SIG-M5 (cell line): ENCODE measurements at places on chromosomes 1 and 21.

GRCh38 chr1:156945881-156946661 is 25.6 kb downstream of the LRRC71 start:
- DNase-seq, result no peak

GRCh38 chr1:192598589-192598988 is 23.0 kb downstream of the RGS1 start:
- DNase-seq, result no peak

DNA sequence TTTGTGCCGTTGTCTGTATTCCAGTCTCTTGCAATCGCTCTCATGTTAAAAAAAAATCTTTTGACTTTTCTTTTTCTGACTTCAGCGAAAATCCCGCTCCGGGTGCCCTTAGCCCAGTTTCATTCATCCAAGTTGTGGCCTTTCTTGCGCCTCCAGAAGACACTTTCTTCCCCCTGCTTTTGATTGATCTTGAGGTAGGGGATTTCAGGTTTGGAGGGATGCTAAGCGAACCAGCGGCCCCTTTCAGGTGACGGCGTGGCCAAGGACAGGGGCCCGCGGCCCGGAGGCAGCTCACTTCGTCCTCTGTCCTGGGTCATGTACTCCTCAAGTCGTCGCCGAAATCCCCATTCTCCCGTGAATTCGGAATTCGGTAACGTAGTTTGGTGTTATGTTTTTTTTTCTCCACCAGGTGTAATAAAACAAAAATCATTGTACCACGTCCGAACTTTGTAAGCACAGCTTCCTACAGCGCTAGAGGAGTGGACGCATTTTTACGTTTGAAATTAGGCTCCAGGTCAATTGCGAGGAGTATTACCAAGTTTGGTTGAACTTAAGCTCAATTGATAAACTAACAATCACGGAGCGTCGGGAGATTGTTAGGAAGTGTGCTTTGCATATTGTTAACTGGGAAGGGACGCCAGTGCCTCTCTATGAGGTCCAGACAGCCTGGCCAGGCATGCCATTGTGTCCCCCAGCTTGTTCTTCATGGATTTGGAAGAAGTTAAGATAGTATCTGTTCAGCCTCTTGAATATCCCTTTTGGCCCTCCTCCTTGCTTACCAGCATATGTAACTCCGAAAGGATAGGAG is 1.1 kb downstream of the MRPS6 start:
- no peak for DNase-seq

- no peak for DNase-seq
Measured at GRCh38 chr1:8777867-8778266, 39.6 kb downstream of the RERE start.

- DNase-seq, result no peak
Measured at GRCh38 chr1:191086910-191087309, 609.2 kb upstream of the BRINP3 start.

DNA sequence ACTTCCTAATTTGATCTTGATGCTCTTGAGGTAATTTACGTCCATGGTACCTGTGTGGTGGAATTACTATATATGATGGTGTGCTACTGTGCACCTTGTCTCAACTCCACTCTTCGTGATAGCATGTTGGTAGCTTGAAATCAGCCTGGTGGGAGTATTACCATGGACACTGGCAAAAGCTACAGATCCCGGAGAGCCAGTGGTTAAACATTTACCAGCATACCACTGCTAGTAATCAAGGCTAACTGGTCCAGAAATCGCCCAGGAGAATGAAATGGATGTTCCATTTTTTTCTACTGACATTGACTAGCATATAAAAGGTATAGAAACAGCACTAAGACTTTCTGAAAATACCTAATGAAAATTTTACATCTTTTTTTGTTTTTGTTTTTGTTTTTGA is 30.6 kb downstream of the ELK4 start:
- no peak for DNase-seq

- DNase-seq, result no peak
Measured at GRCh38 chr1:145826030-145826429, 2.0 kb downstream of the POLR3C start.

DNA sequence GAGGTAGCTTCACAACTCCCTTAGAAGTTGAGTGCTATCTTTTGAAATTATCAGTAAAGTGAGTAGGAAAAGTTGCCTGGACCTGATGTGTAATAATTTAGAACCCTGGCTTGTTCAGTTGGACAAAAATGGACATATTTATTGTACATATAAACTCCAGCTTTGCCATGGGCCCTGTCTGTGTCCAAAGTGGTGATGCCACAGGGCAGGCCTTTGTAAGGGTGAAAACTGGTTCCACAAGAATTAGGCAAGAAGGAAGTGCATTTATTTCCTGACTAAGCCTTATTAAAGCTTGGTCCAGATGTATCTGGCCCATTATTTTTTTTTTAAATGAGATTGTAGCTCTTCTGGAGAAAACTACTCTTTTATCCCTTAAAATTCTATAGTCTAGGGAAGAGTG is 47.9 kb downstream of the MACO1 start:
- no peak for DNase-seq

- DNase-seq, result no peak
Measured at GRCh38 chr21:45560106-45561021, 18.1 kb upstream of the SLC19A1 start.

DNA sequence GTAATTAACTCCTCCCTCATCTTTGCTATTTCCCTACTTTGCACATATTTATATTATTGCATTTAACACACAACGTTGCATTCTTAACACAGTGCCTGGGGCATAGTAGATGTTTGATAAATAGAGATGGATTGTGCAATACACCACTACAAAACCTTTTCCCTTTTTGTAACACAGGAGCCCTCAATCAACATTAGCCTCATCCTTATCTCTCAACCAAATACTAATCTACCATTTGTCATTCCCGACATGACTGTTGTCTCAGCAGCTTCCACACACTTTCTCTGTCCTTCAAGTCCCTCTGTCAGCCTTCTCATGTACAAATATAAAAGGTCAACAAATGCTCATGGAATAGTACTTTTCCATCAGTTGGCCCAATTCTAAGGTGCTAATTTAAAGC is 78.9 kb upstream of the KCNK2 start:
- DNase-seq, result no peak

DNA sequence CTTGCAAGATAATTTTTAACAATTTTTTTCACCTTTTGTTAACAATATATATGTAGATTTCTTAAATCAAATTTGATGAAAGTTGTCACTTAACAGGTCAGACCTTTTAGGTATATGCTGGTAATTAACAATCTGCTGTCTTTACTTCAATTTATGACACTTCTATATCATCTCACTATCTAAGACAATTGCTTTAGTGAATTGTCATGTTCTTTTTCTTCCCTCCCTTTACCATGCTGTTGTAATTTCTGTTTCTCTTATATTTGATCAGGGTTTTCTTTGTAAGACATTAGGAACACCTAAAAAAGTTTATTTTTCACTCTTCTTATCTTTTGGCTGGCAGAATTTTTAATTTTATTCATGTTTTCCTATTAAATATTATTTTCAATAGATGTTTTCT is 2.0 kb downstream of the IFI16 start:
- DNase-seq, result no peak

- DNase-seq, result no peak
Measured at GRCh38 chr1:1748686-1749321, 24.6 kb upstream of the CDK11A start.

GRCh38 chr21:35170244-35170643 is 121.1 kb upstream of the RUNX1 start:
- no peak for DNase-seq

- DNase-seq, result no peak
Measured at GRCh38 chr1:96360036-96360795, 361.4 kb upstream of the PTBP2 start.

DNA sequence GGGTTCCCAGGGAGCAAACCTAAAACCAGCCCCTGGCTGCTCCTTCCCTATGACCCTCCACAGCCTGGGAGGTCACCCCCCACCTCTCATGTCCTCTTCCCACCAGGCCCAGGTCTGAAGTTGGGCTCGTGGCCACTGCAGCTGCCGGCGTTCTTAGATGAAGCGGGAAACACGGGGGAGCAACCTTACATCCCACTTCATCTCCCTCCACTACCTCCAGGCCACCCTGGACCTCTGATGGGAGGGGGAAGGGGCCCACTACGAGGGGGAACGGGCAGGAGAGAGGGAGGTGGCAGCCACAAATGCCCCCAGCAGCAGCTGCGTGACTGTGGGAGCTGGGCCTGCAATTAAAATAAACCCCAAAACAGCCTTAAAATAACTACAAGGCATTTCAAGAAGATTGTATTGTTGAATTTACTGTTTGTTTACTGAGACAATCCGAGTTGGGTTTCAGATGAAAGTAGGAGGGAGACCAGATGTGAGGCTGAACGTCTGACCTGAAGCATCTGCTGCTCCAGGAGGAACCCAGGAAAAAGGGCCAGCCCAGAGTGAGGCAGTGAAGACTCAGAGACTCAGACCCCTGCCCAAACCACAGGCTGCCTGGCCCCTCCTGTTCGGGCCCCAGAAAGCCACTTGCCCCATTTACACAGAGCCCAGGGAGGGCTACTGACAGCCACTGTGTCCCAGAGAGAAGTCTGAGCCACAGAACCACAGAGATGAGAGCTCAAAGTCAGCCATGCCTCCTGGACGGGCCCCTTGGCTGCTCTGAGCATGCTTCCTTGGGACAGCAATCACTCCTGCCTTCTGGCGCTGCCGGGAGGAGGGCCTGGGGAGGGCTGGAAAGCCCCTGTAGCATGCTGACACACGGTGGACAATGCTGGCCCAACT is 59.8 kb downstream of the GLIS1 start:
- no peak for DNase-seq

GRCh38 chr1:217014066-217014465 is 290.8 kb upstream of the ESRRG start:
- no peak for DNase-seq

- DNase-seq, result no peak
Measured at GRCh38 chr1:67723620-67724019, 38.6 kb downstream of the GADD45A start.

DNA sequence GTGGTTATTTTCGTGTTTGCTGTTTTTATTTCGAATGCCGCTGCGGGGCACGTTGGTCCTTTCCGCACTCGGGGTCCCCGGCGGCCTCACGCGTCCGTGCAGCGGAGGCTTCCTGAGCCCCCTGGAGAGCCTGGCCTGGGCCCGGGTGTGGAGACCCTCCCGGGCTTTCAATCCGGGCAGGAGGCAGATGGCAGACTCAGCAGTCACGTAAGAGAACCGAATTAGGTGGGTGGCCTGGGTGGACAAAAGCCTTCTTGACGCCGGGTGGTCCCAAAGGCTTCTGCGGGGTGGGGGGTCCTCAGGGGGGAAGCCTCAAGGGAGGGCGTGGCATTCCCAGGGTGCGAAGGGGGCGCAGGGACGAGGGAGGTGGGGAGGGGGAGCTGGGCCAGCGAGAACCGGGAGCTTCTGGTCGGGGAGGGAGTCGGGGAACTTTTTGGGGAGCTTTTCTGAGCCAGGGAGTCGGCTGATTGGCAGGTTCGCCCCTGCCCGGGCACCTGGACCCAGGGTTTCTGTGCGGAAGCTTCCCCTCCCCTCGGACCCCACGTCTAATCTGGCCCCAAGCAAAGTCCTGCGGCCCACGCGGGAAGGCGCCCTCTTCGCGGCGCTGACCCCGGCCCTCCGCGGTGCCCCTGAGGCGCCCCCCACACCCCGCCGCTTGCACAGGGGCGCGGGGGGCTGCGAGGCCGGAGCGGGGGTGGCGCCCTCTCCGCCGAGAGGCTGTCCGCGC is 1.3 kb upstream of the HES4 start:
- no peak for DNase-seq

- no peak for DNase-seq
Measured at GRCh38 chr21:43984905-43985689, 27.0 kb upstream of the TRAPPC10 start.

GRCh38 chr1:186463511-186463910 is 2.6 kb upstream of the PDC start:
- no peak for DNase-seq

GRCh38 chr1:12666141-12666735 is 22.4 kb downstream of the AADACL4 start:
- no peak for DNase-seq

DNA sequence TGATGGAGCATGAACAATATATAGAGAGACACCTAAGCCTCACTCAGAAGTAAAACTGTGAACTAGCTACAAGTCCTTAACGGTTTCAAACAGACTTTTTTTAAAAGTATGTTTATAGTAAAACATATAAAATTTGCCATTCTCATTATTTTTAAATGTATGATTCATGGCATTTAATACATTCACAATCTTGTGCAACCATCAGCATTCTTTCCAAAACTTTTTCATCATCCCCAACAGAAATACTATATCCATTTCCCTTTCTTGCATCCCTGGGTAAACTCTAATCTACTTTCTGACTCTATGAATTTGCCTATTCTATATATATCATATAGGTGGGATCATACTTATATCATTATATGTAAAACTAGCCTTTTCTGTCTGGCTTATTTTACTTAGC is 25.5 kb downstream of the EVI5 start:
- DNase-seq, result no peak

- DNase-seq, result no peak
Measured at GRCh38 chr1:63318201-63318979, 4.0 kb upstream of the FOXD3 start.

- no peak for DNase-seq
Measured at GRCh38 chr1:231918239-231919015, 291.8 kb downstream of the DISC1 start.

- DNase-seq, result no peak
Measured at GRCh38 chr1:222656391-222657155, 38.7 kb downstream of the MIA3 start.

- DNase-seq, result no peak
Measured at GRCh38 chr1:17440074-17440826, 773 bp upstream of the RCC2 start.

GRCh38 chr1:201602413-201603265 is 63.7 kb downstream of the NAV1 start:
- no peak for DNase-seq

DNA sequence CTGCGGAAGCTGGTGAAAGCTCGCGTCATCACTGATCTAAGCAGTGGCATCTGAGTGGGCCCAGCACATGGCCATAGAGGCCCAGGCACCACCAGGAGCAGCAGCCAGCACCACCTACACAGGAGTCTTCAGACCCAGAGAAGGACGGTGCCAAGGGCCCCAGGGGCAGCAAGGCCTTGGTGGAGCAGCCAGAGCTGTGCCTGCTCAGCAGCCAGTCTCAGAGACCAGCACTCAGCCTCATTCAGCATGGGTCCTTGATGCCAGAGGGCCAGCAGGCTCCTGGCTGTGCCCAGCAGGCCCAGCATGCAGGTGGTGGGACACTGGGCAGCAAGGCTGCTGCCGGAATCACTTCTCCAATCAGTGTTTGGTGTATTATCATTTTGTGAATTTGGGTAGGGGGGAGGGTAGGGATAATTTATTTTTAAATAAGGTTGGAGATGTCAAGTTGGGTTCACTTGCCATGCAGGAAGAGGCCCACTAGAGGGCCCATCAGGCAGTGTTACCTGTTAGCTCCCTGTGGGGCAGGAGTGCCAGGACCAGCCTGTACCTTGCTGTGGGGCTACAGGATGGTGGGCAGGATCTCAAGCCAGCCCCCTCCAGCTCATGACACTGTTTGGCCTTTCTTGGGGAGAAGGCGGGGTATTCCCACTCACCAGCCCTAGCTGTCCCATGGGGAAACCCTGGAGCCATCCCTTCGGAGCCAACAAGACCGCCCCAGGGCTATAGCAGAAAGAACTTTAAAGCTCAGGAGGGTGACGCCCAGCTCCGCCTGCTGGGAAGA is 3.2 kb upstream of the ARTN start:
- no peak for DNase-seq
